Stimulated activated naive CD8-positive, alpha-beta T cell treated with anti-CD3 and anti-CD28 coated beads, Interleukin-15, amount 100 ng/mL, for 72 hours (primary cell): ENCODE measurements at places on chromosomes 3 and 15.

GRCh38 chr3:148211725-148212124 lies 486.0 kb upstream of the AGTR1 start:
- DNase-seq, result no peak

- no peak for DNase-seq
These were observed 12.8 kb downstream of the TMEM62 start for GRCh38 chr15:43146184-43146583.

GRCh38 chr3:134090031-134090430 lies 60.3 kb upstream of the SLCO2A1 start:
- no peak for DNase-seq

- DNase-seq, result no peak
These were observed 1.1 kb upstream of the TNFAIP8L3 start for GRCh38 chr15:51095681-51096331.

- DNase-seq, result no peak
These were observed 24.3 kb downstream of the TRPM1 start for GRCh38 chr15:31077181-31077580.

GRCh38 chr3:111621535-111621934 lies 26.4 kb upstream of the ZBED2 start:
- DNase-seq, result peak; percentile 38

GRCh38 chr3:9727041-9727595 lies 4.4 kb upstream of the BRPF1 start:
- peak; percentile 68 for DNase-seq

GRCh38 chr3:98952404-98952803 lies 50.9 kb upstream of the DCBLD2 start:
- DNase-seq, result no peak

GRCh38 chr3:14125193-14126016 lies 553 bp downstream of the TMEM43 start:
- DNase-seq, result peak; percentile 46

DNA sequence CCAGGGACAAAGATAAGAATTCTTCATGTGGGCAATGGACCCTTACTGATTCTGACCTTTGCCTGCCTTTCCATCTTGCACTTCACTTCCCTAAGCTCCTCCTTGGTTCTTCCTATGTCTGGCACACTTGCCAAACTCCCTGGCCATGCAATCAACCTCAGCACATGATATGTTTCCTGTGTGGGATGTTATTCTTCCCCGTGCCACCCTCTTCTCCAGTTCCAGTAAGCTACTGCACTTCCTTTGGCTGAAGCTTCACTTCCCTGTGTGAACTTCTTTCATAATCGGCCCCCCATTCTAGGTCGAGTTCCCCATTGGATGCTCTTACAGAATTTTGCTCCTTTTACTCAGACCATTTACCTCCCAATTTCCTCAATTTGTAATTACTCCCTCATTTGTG lies 10.7 kb upstream of the TASOR start:
- no peak for DNase-seq

DNA sequence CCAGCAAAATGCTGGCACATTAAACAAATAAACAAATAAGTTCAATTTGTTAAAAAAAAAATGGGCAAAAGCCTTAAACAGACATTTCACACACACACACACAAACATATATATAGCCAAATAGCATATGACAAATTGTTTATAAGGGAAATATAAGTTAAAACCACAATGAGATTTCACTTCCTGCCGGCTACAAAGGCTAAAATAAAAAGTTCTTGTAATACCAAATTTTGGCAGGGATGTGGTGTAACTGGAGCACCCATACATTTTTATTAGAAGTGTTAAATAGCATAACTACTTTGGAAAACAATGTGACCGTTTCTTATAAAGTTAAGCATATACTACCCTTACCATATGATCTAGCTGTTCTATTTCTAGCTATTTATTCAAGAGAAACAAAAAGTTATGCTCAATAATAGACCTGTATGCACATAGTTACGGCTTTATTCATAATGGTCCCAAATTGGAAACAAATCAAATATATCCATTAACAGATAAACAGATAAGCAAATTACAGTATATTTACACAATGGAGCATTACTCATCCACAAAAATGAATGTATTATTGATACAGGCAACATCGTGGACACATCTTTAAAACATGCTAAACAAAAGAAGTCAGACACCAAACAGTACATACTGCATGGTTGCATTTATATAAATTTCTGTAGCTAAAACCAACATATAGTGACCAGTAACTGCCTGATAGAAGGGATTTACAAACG lies 93.9 kb downstream of the EOMES start:
- no peak for DNase-seq

GRCh38 chr15:88542342-88542733 lies 4.1 kb downstream of the DET1 start:
- DNase-seq, result no peak
